ENCODE measurements at places on chromosomes 6 and 20.

GRCh38 chr6:150418827-150419594, 50.2 kb downstream of the IYD start:
- DNase-seq = peak; percentile 64

DNA sequence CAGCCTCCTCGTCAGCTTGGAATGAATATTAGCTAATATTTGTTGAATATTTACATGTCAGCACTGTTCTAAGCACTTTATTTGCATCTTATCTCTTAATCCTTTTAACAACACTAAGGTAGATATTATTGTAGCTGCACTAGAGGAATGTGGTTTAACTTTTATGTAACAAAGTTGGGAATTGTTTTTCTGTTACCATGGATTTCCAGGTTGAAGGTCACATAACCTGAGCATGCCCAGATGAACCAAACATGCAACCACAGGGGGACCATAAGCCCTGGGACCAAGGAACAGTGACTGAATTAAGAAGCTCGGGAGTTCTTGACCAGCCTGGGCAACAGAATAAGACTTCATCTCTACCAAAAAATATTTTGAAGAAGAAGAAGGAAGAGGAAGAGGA, 29.1 kb upstream of the YWHAB start:
- DNase-seq = no peak

- DNase-seq = no peak
Measured at GRCh38 chr20:51715856-51716185, 52.4 kb downstream of the ATP9A start.

- no peak for DNase-seq
Measured at GRCh38 chr6:147099974-147100373, 104.2 kb upstream of the STXBP5 start.

DNA sequence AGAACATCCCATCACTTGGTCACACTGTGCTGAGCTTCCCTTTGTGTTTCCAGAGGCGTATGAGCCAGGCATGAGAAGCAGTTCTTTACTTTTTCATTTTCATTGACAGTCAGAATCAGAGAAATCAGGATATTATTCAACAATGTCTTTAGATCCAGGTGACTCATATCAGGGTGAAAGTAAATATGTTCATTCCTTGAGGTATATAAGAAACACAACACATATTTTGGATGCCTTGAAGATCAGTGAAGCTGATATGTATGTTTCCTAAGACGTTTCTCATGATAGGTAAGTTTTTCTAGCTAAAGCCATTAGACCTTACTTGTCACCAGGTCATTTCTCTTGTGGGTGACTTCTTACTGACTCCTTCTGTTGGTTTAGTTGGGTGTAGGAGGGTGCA, 505.6 kb downstream of the CDH26 start:
- DNase-seq = no peak

DNA sequence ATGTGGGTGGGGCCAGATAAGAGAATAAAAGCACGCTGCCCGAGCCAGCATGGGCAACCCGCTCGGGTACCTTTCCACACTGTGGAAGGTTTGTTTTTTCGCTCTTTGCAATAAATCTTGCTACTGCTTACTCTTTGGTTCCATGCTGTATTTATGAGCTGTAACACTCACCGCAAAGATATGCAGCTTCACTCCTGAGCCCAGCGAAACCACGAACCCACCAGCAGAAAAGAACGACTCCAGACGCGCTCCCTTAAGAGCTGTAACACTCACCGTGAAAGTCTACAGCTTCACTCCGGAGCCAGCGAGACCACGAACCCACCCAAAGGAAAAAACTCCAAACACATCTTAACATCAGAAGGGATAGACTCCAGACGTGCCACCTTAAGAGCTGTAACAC, 76.7 kb downstream of the TFAP2A start:
- DNase-seq = no peak

- no peak for DNase-seq
Measured at GRCh38 chr6:20918868-20919267, 384.6 kb downstream of the CDKAL1 start.

DNA sequence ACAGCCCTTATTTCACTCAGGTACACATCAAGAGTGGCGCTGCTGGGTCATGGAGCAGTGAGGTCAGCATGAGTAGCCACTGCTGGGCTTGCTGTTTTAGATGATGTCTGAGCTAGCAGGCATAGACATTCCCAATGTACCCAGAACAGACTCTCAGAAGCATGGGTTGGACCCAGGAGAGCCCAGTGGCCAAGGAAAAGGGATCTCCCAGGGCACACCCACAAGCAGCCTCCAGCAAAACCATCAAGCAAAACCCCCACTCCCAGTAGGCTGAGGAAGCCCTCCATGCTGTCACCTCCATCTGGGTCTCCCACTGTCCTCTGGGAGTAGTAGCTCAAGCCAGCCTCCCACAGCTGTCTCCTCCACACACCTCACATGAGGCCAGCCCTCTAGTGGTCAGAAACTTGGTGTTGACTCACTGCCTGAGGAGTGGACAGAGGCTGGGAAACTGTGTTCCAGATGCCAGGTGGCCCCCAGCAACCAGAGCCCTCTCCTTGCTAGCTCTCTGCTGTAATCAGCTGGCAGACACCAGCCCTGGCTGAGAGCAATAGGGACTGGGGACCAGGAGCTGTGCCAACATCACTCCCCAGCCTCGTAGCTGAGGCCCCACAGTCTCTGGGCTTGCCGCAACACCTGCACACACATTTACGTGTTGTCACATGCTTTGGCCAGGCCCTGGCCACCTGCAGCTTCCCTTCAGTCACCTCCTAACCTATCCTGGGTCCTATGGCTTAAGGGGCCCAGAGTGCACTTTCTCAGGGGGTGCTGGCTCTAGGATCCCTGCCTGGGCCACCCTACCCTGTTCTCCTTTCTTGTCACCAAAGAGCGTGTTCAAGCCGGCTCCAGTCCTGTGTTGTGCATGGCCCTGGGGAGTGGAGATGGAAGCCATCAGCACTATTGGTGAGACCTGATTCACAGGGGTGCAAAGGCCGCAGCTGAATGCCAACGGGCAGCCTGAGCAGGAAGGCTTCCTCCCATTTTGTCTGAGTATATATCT, 1.9 kb upstream of the AP5S1 start:
- peak; percentile 71 for DNase-seq

DNA sequence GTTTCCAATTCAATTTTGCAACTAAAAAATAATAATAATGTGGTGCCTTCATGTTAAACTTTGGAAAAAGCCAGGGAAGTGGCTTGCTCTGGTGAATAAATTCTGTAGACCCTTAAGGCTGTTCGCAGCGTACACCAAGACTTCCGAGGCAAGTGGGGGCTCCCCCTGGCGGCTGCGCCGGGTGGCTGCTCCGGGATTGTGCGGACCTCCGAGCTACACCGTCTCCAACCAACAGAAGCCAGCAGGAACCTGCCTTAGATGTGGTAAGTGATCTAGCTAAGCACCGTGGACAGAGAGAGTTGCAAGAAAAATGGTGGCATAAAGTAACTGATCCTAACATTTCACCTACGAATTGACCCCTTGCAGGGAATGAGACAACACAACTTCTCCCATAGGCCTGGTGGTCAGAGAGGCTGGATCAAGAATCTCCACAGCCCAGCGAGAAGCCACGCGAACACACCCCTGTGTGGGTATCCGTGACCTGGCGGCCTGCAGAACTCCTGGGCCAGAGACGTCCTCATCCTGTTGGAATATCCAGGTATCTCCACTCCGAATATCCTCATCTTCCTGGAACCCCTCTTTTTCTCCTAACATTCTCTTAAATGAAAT, 69.6 kb downstream of the TBXT start:
- peak; percentile 62 for DNase-seq

- no peak for DNase-seq
Measured at GRCh38 chr6:128335963-128336362, 184.4 kb downstream of the PTPRK start.

- DNase-seq = no peak
Measured at GRCh38 chr6:15912505-15913400, 216.1 kb upstream of the MYLIP start.

GRCh38 chr6:136757150-136757549, 35.1 kb downstream of the MAP3K5 start:
- DNase-seq = no peak

DNA sequence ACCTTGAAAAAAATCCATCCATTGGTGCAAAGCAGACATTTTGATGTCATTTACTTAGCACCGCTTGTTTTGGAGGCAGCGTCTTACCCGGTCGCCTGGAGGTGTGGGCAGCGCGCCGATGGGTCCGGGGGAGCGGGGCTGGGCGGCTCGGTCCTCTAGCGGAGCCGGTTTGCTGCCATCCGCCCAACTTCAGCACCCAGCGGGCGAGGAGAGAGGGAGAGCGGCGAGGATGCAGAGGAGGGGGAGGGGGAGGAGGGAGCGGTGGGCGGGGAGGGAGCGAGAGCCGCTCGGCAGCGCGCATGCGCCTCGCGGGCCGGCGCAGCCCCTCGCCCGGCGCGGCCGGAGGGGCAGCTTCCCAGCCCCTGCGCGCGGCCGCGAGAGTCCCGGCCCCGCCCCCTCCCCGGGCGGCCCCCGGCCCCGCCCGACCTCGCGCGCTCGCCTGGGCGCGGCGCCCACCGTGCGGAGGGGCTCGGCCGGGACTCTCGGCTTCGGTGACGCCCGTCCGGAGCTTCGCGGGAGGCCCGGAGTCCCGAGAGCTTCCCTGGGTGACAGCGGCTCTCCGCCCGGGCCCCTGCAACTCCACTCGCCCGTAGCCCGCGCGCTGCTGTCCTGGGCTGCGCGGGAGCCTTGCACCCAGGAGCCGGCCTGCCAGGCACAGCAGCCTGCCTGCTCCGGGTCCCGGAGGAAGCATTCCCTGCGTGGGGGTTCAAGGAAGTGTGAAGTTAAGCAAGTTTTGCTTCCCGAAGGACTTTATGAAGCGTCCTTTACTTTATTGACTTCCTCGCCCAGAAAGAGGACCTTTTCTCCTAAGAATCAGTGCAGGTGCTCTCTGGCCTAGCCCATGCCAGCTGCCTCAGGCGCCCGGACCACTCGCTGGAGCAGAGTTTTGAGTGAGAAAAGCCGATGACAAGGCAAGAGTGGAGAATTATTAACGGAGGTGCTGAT, at the start of gene RGS17:
Gene RGS17, minus strand, starts transcription at position 246 of the 945 bp plus-strand sequence. CDS start 87,264 bp downstream, outside the sequence.
- peak; percentile 54 for DNase-seq

- DNase-seq = no peak
Measured at GRCh38 chr6:56963043-56963442, 8.1 kb downstream of the BEND6 start.

GRCh38 chr20:4740774-4741431, 19.2 kb downstream of the PRND start:
- peak; percentile 31 for DNase-seq

DNA sequence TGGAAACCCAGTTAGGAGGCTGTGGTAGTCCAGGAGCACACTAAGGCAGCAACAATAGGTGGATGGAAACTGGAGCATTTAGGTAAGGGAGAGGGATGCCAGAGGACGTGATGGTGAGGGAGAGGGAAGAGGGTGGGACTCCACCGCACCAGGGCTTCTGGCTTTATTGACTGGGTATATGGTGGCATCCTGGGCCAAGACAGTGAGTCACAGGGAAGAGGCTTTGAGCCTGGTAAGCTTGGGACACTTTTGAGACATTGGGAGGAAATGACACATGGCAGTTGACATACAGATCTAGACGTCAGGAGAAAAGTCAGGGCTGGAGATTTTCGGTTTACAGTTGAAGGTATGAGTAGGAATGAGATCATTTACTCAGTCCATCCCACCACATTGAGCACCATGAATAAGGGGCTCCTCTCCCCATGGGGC, 14.9 kb downstream of the NT5E start:
- DNase-seq = no peak

DNA sequence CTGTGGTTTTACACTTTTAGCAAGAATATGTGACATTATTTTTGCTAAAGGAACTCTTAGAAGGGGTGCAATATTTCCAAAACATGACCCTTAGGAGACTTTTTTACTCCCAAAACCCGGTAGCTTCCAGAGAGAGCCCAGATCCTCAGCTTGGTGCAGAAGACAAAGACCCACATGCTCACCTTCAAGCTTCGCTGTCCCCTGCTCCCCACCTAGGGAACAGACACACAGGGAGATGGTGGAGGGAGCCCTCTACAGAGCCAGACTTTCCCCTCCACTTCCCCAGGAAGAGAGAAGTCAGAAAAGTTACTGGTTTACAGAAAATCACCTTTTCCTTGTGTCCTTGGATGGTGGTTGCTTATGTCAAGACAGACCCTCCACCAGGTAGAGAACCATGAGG, 5.0 kb downstream of the CST4 start:
- DNase-seq = no peak

GRCh38 chr6:116101302-116101718, 657 bp downstream of the NT5DC1 start:
- no peak for DNase-seq

GRCh38 chr6:167142433-167142761, 15.4 kb downstream of the GPR31 start:
- DNase-seq = no peak

All from psoas muscle (tissue), 8 donors.